NCI-H187 (cell line): ENCODE measurements at places on chromosomes 3 and 15.

DNA sequence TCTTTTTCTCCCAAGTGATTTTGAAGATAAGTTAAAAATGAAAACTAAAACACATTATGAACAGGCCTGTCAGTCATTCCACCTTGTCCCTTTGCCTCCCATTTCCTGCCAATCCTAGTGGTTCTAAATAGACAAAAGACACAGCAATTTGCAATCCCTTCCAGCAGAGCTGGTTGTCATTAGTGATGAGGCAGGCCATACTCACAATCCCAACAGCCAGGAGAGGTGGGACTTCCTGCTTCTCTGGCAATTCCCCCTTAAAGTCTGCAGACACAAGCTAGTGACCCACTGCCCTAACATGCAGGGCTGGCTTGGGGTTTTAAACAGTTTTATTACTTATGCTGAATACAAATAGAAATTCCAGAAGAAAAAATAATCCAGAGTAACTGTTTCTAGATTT lies 38.4 kb upstream of the RBP1 start:
- DNase-seq, result no peak

- no peak for DNase-seq
Measured at GRCh38 chr15:100692671-100693070, 90.3 kb downstream of the ASB7 start.

DNA sequence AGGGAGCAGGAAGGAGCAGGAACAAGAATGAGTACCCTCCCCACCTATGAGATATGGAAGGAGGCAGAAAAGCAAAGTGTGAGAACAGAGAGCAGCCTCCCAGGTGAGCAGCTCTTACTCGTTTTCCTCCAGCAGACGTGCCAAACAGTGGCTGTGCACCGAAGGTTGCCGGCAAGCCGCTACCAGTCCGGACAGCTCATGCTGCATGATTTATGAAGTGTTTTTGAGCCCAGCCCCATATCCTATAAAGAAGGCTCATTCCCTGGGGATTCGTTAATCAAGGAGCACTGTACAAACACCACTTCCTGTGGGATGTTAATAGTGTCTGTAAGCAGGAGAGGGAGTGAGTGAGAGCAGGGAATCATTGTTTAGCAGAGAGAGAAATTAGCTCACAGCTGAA lies 118.3 kb upstream of the FOXB1 start:
- peak; percentile 41 for DNase-seq

- no peak for DNase-seq
Measured at GRCh38 chr3:87780811-87781210, 278.0 kb downstream of the CGGBP1 start.

DNA sequence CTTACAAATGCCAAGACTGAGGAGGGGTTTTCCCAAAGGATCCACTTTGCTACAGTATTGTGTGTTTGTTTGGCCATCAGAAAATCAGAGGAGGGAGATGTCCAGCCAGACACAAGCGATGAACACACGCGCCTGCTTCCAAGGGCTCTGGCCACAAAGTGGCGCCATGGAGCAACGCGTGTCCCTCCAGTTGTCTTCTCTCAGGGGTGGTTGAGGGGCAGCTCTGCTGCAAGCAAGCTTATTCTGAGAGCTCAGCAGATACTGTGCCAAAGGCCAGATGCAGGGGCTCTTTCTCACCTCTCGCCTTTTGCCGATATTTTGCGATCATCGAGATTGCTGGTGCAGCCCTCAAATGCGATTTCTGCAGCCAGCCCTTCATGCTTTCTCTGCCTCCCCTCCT lies 88.9 kb upstream of the OSBPL11 start:
- DNase-seq, result no peak

DNA sequence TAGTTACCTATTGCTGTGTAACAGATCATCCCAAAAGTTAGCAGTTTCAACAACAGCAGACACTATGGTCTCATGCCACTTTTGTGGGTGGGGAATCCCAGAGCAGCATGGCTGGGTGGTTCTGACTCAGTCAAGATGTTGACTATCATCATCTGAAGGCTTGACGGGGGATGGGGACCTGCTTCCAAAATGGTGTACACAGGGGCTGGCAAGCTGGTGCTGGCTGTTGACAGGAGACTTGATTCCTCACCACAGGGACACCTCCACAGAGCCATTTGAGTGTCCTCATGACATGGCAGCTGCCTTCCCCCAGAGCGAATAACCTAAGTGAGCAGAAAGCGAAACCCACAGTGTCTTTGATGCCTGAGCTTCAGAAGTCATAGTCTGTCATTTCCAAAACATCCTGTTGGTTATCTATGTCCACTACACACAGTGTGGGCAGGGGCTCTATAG lies 19.1 kb downstream of the DNAJB8 start:
- DNase-seq, result no peak

DNA sequence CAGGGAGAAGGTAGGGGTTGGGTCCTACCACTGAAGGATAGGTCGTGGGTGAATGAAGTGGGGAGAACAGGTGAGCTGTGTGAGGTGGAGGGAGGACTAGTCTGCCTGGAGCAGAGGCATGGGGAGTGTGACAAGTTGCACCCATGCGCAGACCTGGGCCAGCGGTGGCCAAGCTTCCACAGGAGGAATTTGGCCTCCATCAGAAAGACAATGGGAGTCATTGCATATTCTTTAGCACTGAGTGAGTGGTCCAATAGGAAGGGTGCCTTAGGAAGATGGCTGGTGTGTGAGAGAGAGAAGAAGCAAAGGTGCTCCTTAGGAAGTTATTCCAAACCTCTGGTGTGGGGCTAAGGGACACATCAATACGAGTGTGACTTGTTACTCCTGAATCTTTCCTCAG lies 191.1 kb downstream of the KCNAB1 start:
- DNase-seq, result no peak

GRCh38 chr3:187183210-187183862 lies 13.9 kb upstream of the RTP1 start:
- DNase-seq, result peak; percentile 51

DNA sequence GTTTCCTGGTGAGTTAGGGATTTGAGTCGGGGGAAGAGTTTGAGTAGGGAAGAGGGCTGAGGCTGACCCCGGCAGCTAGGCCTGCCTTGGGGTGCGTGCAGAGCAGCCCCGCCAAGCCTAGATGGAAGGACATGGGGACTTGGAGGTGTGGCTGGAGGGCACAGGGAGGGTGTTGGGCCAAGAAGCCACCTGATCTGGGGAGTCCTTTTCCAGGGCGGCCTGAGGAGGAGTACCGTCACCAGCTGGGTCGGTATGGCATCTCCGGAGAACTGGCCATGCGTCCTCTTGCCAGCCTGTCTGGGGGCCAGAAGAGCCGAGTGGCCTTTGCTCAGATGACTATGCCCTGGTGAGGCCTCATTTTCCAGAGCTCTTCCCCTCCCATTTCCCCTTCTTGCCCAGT lies 6.9 kb downstream of the ABCF3 start:
- DNase-seq, result no peak

- no peak for DNase-seq
Measured at GRCh38 chr15:51085764-51086163, 8.9 kb downstream of the TNFAIP8L3 start.
